IMR-90 (cell line): ENCODE measurements at places on chromosomes 5 and 9. TPM values are rescaled to one million over a fixed set of nuclear protein-coding genes. Genes with fewer than 3 reads are reported as not detected.

Gene LAMC3
- total RNA-seq = under 0.01 TPM in 1 of 2 replicates, not detected in the other

GRCh38 chr9:22065431-22066200 is 56.5 kb upstream of the CDKN2B start:
- DNase-seq = no peak
- H3K4me3 ChIP-seq = no peak overlapping the region
- H3K36me3 ChIP-seq = no peaks in the 10 kb centered on the region
- H3K27ac ChIP-seq = no peak overlapping the region
- no peaks in the 10 kb centered on the region for H3K27me3 ChIP-seq
- no peaks in the 10 kb centered on the region for H3K4me1 ChIP-seq

Gene LHX3
- total RNA-seq = not detected in 2 replicates

DNA sequence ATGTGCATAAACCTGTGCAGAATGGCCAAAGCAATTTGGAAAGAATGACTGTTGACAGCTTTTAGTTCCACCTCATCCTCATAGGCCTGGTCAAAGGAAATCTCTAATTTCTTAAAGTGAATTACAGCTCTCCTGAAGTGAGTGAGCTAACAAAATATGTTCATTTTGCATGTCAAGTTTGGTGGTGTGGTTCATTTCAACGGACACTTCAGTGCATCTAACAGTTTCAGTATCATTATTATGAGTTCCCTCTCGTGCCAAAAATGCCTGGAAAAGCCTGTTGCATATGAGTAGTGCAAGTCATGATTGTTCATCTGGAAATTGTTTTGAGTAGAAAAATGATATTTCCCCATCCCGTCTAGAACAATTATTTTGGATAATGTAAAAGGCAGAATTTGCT is 53.2 kb upstream of the HMHB1 start:
- peaks cover 10% of the 10 kb centered on the region for H3K4me1 ChIP-seq
- H3K36me3 ChIP-seq = no peaks in the 10 kb centered on the region
- no peak overlapping the region for H3K4me3 ChIP-seq
- H3K27me3 ChIP-seq = no peaks in the 10 kb centered on the region

Gene SLIT3
- 0.18 and 0.28 TPM in 2 replicates for total RNA-seq

DNA sequence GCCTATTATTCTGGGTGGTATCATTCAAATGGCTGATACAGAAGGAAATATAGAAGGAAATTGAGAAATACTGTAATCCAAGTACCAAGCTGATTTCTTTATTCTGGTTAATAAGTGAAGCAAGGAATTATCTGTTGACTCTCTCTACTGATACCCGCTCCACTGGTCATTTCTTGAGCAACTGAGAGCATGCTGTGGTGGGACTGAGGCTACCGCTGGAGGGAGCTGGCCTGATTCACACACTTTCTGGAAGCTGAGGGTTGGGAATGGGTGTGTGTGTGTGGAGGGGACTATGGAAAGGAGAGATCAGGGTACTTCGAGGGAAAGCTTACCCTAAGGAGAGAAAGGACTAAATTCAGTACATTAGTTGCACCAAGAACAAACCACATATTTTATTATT is 104.1 kb downstream of the UGCG start:
- no peak overlapping the region for H3K4me3 ChIP-seq
- peaks cover 8% of the 10 kb centered on the region for H3K4me1 ChIP-seq
- H3K27ac ChIP-seq = no peak overlapping the region
- no peaks in the 10 kb centered on the region for H3K27me3 ChIP-seq

Gene SOX30
- total RNA-seq = not detected in 2 replicates

Gene FBP1
- total RNA-seq = not detected in 2 replicates
